ENCODE measurements at places on chromosomes 1 and 21.

DNA sequence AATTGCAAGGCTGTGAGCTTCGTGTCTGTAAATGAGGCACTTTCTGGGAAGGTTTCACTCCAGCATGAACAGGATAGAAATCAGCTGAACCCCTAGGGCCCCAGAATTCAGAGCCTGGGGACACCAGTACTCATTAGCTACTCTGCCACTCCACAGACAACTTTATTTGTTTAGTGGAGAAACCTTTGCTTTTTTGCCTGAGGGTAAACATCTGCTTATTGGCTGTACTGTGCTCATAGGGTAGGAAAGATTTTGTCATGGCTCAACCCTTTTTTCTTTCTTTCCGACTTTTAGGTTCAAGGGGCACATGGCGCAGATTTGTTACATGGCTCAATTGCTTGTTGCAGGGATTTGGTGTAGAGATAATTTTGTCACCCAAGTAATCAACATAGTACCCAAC is 138.4 kb upstream of the BACE2 start:
- DNase-seq = no peak

DNA sequence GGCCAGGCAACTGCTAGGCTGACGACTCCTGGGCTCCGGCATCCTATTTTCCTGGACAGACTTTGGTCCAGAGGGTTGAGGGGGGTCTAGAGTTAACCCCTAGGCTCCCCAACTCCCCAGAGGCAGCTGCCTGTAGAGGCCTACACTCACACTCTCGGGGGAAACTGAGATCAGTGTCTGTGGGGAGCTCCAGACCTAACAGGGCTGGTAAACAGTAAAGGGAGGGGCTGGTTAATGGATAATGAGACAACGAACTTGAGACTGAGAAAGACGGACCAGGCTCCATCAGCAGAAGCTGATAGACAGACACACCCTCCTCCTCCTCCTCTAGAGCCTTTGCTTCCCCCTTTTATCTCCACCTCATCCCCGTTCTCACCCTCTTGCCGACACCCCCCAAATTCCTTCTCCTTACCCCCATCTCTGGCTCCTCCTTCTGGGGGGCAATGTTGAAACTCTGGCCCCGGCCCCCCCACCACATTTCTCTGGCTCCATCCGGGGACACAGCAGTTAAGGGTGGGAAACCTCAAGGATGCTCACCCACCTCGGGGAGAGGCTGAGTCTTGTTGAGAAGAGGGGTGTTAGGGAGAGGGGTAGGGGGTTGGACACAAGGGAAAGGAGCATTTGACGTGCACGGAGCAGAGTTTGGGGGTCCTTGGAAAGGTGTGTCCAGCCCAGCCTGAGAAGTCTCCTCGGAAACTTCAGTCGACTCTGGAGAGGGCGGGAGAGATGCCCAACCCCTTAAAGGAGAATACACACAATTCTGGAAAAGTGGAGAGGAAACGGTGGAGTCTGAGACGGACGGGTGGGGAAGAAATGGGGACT is at the start of gene MTMR11:
Gene MTMR11, minus strand, starts transcription at position 710 of the 822 bp plus-strand sequence. Its CDS starts 232 bp downstream, at position 478.
- no peak for DNase-seq

GRCh38 chr1:86950712-86951419 is 36.4 kb downstream of the HS2ST1 start:
- no peak for DNase-seq

DNA sequence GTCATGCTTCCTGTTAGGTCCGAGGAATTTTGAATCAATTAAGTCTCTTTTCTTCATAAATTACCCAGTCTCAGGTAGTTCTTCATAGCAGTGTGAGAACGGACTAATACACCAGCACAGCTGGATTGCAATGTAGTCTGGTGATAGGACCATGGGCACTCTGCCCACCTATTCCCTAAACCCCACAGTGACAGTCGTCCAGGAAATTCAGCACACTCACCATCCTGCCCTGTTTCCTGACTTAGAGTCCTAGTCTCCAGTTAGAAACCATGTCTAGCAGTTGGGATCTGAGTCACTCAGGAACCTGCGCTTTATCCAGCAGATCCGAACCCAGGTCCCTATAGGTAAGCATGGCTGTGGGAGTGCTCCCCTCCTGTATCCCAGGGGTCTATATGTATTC is 149.3 kb upstream of the TNR start:
- no peak for DNase-seq

DNA sequence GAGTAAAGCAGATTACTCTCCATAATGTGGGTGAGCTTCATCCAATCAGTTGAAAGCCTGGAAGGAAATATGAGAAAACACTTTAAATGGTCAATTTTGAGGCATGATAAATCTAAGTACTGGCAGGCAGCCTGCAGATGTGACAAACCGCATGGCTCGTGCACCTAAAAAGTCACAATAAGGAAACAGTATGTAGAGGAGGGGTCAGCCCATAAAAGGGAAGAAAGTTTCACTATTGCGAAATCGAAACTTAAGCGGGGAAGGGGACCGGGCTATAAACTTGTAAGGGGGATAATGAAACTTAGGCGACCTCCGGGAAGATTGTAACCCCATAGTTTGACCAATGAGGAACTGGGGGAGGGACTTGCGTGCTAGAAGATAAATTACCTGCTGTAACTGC is 109.8 kb downstream of the PLPPR4 start:
- DNase-seq = peak; percentile 3

GRCh38 chr1:61864489-61864888 is 122.2 kb downstream of the PATJ start:
- no peak for DNase-seq

DNA sequence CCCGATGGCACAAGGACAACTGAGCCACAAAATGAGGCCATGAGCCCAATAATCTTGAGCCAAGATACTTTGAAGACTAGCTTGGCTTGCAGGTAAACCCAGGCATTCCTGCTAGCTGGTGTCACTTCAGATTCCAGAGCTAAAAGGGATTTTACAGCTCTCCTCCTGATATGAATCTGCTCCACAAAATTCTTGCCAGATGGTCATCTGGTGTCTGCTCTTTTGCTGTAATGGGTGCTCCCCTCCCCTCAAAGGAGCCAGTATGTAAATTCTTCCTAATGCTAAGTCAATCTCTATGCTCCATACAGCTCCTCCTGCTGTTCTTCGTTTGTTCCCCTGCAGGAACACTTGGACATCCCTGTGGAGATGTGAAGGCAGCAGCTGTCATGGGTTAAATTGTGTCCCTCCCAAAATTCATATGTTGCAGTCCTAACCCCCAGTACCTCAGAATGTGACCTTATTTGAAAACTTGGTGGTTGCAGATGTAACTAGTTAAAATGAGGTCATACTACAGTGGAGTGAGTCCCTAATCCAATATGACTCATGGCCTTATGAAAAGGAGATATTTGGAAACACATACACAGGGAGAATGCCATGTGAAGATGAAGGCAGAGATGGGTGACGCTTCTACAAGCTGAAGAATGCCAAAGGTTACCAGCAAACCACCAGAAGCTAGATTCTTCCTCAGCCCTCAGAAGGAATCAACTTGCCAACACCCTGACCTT is 180.6 kb upstream of the PALMD start:
- DNase-seq = no peak

DNA sequence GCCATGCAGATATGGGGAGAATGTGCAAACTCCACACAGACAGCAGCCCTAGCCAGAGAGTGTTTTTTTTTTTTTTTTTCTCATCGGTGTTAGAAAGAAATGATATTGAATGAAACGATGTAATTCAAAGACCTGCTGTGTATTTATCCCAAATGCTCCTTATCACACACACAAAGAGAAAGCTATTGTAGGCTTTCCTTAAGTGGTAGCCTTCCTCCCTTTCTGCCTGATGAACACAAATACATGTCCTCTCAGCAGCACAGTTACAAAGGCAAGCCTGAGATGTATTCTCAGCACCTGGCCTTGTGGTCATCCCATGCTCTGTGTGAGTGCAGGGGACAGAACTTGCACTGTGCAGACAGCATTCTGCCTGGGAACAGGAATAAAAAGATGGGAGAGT is 93.8 kb downstream of the PLPPR5 start:
- no peak for DNase-seq

- no peak for DNase-seq
Measured at GRCh38 chr1:188582911-188583532, 1754.3 kb downstream of the PLA2G4A start.

- peak; percentile 3 for DNase-seq
Measured at GRCh38 chr1:156704930-156705320, 458 bp downstream of the CRABP2 start.

DNA sequence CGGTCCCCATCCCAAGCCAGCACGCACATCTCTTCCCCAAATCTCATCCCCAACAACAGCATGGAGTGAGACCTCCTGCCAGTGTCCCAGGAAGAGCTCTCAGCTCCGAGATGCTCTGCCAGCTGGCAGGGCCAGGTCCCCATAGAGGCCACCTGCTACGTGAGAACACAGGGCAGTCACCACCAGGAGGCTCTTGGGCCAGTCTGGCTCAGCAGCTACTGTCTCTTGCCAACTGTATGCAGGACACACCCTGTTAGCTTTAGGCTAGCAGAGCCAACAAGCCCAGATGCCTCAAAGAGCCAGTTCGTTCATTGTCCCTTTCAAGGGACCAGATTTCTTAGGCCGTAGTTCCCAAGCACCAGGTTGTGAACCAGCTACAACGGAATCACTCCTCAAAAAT is 36.9 kb downstream of the FBXO2 start:
- DNase-seq = no peak

DNA sequence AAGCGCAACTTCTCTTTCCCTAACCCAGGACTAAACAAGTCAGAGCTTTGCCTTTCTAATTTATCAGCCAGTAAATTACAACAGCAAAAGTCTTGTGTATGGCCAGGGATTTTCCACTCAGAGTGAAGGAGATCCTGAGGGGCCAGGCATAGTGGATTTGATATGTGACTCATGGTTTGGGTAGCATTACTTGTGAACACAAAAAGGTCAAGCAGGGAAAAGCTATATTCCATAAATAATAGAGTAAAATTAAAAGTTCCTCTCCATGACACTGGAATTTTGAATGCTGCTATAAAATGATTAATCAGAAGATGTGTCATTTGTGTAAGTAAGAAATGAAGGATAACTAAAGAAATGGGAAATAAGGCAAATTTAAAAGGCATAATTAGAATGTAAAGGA is 284.8 kb downstream of the HLX start:
- DNase-seq = no peak

- no peak for DNase-seq
Measured at GRCh38 chr1:156194300-156194652, 372 bp downstream of the SLC25A44 start.

DNA sequence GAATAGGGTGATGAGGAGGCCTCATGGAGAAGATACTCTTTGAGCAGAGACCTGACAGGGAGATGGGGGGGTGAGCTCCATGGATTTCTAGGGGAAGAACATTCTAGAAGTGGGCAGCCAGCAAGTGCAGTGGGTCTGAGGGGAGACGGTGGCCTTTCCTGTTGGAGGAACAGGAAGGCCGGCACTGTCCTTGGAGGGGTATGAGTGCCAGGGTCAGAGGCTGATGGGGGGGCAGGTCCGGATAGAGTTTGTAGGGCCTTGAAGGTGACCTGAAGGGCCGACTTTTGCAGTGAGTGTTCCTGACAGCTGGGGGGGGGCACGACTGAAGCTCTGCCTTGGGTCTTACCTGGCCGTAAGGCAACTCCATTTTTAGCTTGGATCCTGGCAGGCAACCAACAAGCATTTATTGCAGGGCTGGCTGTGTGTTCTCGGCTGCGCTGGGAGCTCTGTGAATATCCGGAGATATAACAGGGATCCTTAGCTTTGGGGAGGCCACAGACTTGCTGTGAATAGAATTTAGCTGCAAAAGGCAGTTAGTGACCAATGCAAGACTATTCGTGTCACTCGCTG is 130.6 kb downstream of the MRPS6 start:
- DNase-seq = no peak

- no peak for DNase-seq
Measured at GRCh38 chr21:32545948-32546441, 39.3 kb downstream of the TCP10L start.

GRCh38 chr21:35438643-35439404 is 389.7 kb upstream of the RUNX1 start:
- peak; percentile 10 for DNase-seq

DNA sequence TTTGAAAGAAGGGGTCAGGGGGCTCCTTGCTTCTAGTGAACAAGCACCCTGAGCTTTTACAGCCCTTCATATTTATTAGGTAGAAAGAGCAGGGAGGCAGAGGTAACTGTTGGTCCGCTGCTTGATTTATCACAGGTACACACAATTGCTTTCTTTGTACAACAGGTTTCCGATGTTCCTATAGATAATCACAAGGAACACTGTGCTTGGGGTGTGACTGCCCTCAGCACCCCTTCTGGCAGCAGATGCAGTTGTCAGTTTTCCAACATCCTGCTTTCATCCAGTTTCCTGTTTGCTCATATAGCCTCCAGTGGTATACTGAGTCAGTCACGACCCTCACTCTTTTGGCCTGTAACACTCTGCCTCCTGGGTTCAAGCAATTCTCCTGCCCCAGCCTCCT is 40.6 kb downstream of the SCP2 start:
- no peak for DNase-seq

GRCh38 chr1:43625063-43625780 is 24.7 kb upstream of the KDM4A start:
- DNase-seq = no peak

GRCh38 chr1:207334337-207334736 is 12.9 kb downstream of the CD55 start:
- no peak for DNase-seq

DNA sequence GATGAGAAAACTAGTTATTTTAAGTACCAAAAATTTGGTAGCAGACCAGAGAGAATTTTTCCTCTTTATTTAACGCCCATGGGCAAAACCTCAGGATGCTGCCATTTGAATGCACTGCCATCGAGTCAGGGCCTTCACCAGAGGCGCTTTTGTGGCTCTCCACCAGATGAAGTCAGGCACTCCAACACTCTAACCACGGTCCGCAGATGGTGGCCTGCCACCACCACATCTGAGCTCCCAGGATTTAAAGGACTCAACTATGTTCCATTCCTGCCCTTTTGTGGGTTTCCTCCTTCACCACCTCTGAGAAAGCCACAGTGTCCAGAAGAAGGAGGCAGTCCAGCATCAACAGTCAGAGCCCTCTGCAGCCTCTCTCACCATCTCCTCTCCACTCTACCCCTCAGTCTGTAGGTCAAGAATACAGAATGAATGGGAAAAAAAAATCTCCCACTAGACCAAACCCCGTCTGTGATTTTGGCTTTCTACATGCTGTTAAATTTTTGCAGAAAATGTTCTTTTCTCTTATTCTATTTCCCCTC is 647.4 kb downstream of the USP25 start:
- DNase-seq = no peak

GRCh38 chr1:232179896-232180778 is 449.8 kb downstream of the SIPA1L2 start:
- no peak for DNase-seq
